ENCODE measurements at places on chromosomes 3 and 15. TPM values are rescaled to one million over a fixed set of nuclear protein-coding genes. Genes with fewer than 3 reads are reported as not detected.

DNA sequence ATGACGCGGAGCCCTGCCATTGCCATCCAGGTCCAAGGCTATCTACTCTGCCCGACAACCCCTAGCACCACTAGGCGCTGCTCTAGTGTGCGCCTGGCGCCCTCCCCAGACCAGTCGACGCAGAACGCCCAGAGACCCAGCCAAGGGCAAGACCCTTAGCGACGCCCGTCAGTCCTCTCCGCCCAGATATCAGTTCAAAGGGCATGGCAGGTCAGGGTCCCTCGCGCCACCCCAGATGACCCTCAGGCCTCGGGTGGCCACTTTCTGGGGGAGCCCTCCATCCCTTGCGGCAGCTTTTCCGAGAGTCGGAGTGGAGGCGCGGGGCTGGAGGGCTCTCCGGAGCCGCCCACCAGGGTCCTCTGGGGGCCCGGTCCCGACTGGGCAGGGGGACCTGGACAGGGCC is 371 bp upstream of the CLSTN2 start:
- no peak for DNase-seq

The GPR62 gene
- not detected for total RNA-seq

DNA sequence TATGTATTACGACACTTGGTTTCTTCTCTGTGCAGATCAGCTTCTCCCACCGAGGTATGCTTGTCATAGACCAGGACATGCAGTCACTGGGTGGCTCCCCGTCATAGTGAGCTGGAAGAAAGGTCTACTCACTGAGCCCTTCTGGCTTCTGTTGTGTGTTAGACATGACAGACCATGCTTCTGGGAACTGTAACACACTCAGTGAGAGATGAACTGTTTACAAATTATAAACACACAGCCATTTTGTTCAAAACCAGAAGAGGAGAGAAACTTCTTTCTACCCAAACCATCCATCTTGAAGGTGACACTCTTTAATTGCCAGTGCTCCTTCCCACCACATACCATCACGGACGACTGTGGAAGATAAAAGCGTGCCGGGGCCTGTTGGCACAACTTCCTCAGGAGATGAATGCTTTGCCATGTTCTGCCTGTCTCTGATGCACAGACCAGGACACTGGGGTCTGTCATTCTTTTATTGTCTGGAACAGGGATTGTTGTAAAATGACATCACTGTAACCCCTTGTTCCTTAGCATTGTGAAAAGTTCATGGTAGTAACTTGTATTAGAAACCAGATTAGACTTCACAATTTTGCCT is 214.3 kb downstream of the MCTP2 start:
- no peak for DNase-seq

The TMIE gene
- total RNA-seq, result 0.66 TPM

The BRK1 gene
- total RNA-seq, result 110 TPM

The SERPINI2 gene
- total RNA-seq, result not detected

The ITGA11 gene
- not detected for total RNA-seq

- no peak for DNase-seq
Measured at GRCh38 chr3:79392479-79392878, 375.3 kb downstream of the ROBO1 start.

DNA sequence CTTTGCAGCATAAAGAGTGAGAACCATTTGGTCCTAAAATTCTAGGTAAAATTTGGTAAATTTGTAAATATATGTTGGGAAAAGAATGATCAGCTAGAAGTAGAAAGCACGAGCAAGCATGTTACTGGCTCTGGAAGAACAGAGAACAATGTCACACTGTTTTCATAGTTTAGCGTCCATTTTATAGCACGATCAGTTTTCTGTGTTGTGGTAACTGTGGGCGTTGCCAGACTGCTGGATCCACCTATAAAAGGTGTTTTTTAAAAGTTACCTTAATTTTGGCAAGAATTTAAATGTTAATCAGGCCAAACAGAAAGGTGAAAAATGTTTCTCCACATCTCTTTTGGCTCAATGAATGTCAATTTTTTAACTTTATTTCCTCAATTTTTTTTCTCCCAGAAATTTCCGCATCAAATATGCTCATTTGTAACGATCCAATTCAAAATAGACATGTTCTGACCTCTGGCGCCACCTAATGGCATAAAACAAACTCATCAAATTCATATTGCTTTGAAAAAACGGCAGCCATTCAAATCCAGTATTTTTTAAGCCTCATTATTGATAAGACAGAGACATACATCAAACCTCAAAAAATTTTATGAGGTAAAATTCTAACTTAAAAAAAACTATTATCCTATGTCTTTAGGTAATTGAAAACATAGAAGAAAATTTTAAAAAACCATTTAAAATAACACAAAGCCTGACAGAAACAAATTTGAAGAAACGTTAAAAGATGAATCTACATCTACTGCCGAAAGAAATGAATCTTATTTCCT is 5.5 kb upstream of the GP5 start:
- DNase-seq, result peak; percentile 75

The ARPP21 gene
- total RNA-seq, result not detected

- DNase-seq, result peak; percentile 49
Measured at GRCh38 chr3:42701371-42702065, 1.1 kb downstream of the HHATL start.

- no peak for DNase-seq
Measured at GRCh38 chr3:66451766-66452165, 49.1 kb downstream of the LRIG1 start.

DNA sequence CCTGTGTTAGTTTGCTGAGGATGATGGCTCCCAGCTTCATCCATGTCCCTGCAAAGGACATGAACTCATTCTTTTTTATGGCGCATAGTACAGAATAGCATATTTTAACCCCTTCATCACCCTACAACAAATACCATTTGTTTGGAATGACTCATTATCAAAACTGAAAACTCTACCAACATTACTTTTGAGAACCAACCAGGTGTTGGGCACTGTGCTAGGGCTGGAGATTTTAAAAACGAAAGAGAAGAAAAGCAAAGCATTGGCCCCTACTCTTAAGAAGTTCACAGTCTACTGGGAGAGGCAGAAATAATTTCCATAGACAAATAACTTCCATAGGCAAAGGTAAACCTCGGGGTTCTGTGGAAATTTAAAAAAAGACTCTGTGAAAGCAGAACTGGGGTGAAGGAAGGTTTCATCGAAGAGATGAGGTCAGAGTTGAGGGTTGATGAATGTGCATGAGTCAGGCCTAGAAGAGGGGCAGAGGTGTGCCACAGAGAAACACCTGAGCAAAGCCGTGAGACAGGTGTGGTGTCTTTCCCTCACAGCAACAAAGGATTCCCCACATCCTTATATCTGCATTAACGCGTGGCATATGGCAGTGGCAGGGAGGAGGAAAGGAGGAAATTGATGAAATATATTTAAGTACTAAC is 51.0 kb downstream of the MCF2L2 start:
- DNase-seq, result peak; percentile 73

DNA sequence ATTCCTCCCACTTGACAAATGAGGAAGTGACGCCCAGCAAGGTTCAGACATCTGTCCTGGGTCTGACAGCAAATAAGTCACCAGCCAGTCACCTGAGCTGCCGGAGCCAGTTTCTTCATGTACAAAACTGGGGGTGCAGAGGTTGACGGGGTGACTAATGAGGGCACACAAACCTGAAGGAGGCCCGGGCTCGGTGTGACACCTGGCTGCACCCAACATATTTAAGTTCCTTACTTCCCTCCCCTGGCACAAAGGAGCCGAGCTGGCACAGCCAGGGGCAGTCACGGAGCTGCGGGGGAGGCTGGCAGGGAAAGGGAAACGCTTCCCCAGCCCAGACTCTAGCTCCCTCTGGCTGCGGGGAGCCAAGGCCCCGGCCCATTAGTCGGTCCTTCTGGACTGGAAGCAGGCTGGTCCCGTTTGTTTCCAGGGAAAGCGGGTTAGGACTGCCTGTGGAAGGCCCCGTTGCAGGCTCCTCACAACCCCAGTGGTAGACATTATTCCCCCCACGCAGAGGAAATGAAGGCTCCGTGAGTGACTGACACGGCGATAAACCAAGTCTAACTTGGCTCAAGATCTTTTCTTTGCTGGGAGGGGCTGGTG is 2.3 kb downstream of the FBXL22 start:
- DNase-seq, result peak; percentile 69

GRCh38 chr3:160060409-160061027 is 71.9 kb downstream of the IL12A start:
- no peak for DNase-seq

- no peak for DNase-seq
Measured at GRCh38 chr3:59289831-59290230, 240.0 kb upstream of the CFAP20DC start.

GRCh38 chr3:42500091-42500490 is 2.4 kb upstream of the VIPR1 start:
- no peak for DNase-seq

The SUMF1 gene
- 79.1 TPM for total RNA-seq

DNA sequence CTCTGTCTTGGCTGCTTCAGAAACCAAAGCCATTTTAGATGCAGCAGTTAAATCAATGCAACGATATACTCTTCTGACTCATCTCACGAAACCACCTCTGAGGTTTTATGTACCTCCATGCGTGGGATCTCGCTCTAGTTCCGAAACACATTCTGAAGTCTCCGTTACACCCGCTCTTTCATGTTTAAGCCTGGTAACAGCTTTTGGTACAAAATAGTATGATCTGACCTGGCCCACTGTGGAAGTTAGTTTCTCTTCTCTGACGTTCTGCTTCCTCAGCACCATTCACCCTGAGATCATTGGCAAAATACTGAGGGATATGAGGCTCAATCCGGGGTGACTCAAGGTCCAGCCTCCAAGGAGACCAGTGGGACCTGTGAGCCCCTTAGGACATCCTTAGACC is 121.9 kb downstream of the TMEM266 start:
- no peak for DNase-seq

The CYP11A1 gene
- not detected for total RNA-seq

GRCh38 chr3:128550471-128551126 is 57.6 kb upstream of the GATA2 start:
- DNase-seq, result no peak

GRCh38 chr3:194886836-194887235 is 201.2 kb downstream of the FAM43A start:
- no peak for DNase-seq

DNA sequence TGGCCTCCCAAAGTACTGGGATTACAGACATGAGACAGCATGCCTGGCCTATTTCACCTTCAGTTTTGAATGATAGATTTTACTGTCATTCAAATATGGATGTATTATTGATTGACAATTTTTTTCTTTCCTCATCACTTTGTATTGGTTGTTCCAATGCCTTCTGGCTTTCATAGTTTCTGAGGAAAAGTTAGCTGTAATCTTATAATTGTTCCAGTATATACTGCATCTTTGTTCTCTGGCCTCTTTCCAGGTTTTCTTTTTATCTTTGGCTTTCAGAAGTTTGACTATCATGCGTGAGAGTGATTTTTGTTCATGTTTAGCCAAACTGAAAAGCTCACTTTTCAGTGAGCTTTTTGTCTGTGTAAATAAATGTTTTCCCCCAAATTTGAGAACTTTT is 157.1 kb downstream of the RSRC1 start:
- no peak for DNase-seq

- no peak for DNase-seq
Measured at GRCh38 chr3:17261627-17262369, 377.0 kb downstream of the PLCL2 start.

- no peak for DNase-seq
Measured at GRCh38 chr3:11455956-11456355, 183.8 kb downstream of the ATG7 start.

The CCR9 gene
- not detected for total RNA-seq

DNA sequence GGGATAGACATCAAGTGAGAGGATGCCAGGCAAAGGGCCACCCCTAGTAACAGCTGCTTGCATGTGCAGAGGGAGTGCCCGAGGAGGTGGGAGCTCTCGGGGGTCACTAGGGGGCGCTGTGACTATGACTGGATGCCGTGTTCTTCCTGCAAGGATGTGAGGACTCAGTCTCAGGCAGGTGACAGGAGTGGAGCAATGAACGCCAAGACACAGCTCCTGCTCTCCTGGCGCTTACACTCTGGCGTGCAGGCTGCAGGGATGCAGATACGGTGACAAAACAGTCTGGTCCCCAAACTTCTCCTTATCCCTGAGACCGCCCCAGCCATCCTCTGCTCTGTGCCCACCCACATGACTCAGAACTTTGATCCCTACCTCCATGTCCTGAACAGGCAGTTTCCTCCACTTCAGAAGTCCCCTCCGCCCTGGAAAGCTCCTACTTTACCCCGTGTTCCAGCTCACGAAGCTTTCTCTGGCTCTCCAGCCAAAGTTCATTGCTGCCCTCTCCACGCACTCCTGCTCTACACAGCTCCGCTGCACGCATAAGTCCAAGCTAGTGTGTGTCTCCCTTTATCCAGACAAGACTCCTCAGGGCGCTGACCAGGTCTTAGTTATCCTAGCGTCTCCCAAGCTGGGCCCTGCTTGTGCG is 14.7 kb downstream of the RHOV start:
- DNase-seq, result peak; percentile 87

- no peak for DNase-seq
Measured at GRCh38 chr15:74007820-74008371, 13.4 kb downstream of the PML start.

DNA sequence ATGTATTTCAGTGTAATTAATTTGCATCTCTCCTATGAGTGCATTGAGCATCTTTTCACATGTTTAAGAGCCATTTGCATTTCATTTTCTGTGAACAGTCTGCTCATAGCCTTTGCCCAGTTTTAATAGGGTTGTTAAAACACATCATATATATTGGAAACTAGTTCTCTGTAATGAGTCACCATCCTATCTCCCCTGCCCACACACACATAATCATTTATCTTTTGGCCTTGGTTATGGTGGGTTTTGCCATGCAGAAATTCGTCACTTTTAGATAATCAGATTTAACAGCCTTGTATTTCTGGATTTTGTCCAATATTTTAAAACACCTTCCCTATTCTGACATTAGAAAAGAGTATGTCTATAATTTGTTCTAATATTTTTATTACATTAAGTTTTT is 11.9 kb upstream of the CHRM5 start:
- peak; percentile 16 for DNase-seq

The P2RY12 gene
- total RNA-seq, result not detected

- DNase-seq, result peak; percentile 43
Measured at GRCh38 chr3:41304593-41304992, 105.3 kb downstream of the CTNNB1 start.

The ERC2 gene
- 0.77 TPM for total RNA-seq

GRCh38 chr3:3632449-3632848 is 166.8 kb upstream of the LRRN1 start:
- no peak for DNase-seq

DNA sequence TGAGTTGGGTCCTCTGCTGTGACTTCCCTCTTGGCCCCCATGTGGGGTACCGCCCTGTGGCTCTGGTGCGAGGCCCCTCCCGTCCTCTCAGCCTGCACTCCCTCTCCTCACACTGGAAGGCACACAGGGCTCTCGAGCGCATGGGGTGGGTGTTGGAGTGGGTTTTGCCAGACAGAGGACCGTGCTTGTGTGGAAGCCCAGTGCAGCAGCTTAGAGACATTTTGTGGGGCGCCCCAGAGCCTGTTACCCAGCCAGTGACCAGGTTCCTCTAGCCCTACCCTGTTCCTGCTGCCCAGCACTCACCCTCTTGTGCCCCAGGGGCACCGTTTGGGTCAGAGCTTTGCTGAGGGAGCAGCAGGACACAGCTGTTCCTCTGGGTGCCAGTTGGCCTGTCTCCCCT is 9.9 kb downstream of the PLXNA1 start:
- no peak for DNase-seq
